ENCODE measurements at places on chromosomes 5 and 9.

GRCh38 chr9:19074836-19075235, 25.6 kb downstream of the RRAGA start:
- DNase-seq = no peak

- DNase-seq = no peak
These were observed 21.0 kb upstream of the RHOBTB3 start for GRCh38 chr5:95709967-95710650.

DNA sequence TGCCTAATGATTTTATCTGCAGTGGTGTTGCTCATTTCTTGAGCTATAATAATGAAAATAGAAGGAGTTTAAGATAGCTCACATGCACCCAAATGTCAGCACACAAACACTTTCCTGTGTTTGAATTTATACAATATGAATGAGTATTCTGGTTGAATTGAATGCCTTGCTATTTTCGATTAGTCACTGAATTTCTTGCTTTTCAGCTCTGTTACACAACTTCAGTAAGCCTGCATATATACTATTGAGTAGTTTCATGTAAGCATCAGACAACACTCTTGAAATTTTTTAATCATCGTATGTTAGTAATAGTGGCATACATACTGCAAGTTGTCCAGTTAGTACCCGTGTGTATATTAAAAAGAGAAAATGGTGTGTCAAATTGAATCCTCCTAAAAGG, 281.5 kb upstream of the GRIA1 start:
- no peak for DNase-seq

- no peak for DNase-seq
These were observed 10.9 kb downstream of the EXOC3 start for GRCh38 chr5:453725-454481.

- no peak for DNase-seq
These were observed 80.9 kb downstream of the PRR16 start for GRCh38 chr5:120545007-120545406.

DNA sequence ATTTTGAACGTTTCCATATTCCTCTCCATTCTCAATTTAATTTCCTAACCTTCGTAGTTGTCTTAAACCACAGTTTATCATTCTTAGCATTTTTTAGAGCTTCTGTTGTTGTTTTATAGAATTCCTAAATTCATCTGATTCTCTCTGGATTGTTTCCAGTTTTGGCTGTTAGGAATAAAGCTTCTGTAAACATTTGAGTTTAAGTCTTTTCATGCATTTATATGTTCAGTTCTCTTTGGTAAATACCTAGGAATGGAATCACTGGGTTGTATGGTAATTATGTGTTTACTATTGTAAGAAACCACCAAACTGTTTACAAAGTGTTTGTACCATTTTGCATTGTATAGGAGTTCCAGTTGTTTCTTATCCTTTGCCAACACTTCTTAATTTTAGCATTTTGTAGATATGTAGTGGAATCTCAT, 29.7 kb downstream of the GPR21 start:
- DNase-seq = no peak

GRCh38 chr9:35508069-35508468, 18.2 kb downstream of the RUSC2 start:
- DNase-seq = no peak

DNA sequence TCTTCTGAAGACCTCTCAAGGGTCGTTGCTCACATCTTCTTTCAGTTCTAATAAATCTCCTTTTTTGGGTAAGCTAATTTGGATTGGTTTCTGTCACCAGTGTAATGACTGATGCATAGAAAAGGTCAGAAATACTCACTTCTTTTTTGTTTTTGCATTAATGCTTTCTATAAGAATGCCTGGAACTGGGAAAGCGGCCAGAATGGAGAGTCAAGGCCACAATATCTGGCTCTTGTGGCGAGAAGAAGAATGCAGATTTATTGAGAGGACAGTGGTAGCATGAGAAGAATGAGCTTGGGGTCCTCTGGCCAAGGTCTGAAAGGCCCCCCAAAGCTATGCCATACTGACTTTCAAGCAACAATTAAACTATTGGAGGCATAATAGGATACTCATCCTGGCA, 88.0 kb upstream of the SLC12A2 start:
- DNase-seq = no peak

DNA sequence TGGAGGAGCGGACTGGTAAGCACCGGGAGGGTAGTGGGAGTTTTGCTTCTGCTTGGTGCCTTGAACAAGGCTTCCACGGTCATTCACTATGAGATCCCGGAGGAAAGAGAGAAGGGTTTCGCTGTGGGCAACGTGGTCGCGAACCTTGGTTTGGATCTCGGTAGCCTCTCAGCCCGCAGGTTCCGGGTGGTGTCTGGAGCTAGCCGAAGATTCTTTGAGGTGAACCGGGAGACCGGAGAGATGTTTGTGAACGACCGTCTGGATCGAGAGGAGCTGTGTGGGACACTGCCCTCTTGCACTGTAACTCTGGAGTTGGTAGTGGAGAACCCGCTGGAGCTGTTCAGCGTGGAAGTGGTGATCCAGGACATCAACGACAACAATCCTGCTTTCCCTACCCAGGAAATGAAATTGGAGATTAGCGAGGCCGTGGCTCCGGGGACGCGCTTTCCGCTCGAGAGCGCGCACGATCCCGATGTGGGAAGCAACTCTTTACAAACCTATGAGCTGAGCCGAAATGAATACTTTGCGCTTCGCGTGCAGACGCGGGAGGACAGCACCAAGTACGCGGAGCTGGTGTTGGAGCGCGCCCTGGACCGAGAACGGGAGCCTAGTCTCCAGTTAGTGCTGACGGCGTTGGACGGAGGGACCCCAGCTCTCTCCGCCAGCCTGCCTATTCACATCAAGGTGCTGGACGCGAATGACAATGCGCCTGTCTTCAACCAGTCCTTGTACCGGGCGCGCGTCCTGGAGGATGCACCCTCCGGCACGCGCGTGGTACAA, 556 bp downstream of the PCDHGC3 start:
- DNase-seq = no peak

DNA sequence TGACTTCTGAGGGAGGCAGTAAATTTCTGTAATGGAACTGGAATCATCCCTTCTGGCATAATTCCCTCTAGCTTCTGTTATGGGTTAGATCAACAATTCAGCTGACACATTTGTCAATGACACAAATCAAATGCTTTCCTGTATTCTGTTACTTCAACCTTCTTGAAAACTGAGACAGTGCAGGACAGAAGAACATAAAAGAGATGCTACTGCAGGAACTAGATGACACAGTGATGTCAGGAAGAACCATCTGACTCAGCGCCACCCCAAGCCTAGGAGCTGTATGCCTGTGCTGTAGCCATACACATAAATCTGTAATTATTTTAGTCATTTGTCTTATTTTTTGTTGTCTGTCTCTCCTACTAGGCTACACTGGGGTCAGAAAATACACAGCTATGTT, 18.2 kb upstream of the CEP120 start:
- DNase-seq = no peak
